Activated CD8-positive, alpha-beta memory T cell treated with anti-CD3 and anti-CD28 coated beads for 1 hour (primary cell): ENCODE measurements at places on chromosomes 7 and 10.

- DNase-seq, result no peak
These were observed 765.9 kb downstream of the GRM8 start for GRCh38 chr7:126486806-126487205.

GRCh38 chr7:107463139-107464078, 6.4 kb upstream of the GPR22 start:
- DNase-seq, result peak; percentile 4

DNA sequence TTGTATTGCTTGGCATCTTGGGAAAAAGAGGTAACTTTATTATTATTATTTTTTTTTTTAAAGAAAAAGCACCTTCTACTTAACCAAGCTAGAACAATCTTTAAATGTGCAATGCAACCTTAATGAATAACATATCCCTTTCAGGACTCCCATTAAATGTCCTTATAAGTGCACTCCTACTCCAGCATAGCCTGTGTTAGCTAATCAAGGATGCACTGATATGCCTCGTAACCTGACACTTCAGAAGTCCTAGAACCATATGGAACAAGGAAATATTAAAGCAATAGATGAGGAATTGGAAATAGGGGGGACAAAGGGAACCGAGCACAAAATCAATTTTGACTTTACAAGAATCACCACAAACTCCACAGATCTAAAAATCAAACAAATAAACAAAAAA, 522.4 kb downstream of the PARD3 start:
- no peak for DNase-seq

DNA sequence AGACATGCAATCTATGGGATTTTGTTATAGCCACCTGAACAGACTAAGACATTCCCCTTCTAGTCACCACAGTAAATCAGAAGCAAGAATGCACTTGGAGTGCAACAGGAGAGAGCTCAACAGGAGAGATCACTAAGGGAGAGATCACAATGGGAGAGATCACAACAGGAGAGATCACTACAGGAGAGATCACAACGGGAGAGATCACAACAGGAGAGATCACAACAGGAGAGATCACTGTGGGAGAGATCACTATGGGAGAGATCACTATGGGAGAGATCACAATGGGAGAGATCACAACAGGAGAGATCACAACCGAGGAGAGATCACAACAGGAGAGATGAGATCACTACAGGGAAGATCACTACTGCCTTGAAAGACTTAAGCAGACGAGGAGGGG, 238.5 kb upstream of the PITRM1 start:
- DNase-seq, result no peak

- peak; percentile 43 for DNase-seq
These were observed 378 bp downstream of the PIK3AP1 start for GRCh38 chr10:96719850-96720421.

- DNase-seq, result no peak
These were observed 1021.6 kb downstream of the GATA3 start for GRCh38 chr10:9076066-9076465.

- peak; percentile 41 for DNase-seq
These were observed 126.5 kb downstream of the FAM107B start for GRCh38 chr10:14648005-14648765.

- no peak for DNase-seq
These were observed 55.4 kb upstream of the FAM3C start for GRCh38 chr7:121451367-121452094.

- DNase-seq, result no peak
These were observed 529.0 kb downstream of the TYW1 start for GRCh38 chr7:67525588-67525987.

GRCh38 chr10:42648512-42648911, 10.1 kb upstream of the ZNF33B start:
- no peak for DNase-seq

- no peak for DNase-seq
These were observed 155.0 kb downstream of the STK31 start for GRCh38 chr7:23864973-23865372.

DNA sequence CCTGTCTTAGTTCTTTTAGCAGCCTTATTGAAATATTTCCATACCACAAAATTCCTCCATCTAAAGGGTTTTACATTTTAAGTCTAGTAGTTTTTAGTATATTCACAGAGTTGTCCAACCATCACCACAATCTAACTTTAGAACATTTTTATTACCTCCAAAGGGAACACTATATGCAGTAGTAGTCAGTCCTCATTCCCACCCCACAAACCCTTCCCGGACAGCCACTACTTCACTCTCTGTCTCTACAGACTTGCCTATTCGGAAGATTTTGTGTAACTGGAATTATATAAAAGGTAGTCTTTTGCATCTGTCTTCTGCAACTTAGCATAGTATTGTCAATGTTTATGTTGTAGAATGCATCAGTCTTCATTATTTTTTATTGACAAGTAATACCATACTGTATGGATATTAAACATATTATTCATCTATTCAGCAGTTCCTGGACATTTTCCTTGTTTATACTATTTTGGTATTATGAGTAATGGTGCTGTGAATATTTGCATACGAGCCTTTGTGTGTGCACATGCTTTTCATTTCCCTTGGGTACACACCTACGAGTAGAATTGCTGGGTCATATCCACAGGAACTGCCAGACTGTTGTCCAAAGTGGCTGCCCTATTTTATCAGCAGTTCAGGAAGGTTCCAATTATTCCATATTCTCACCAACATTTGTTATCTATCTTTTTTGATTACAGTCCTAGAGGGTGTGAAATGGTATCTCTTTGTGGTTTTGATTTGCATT, 60.9 kb upstream of the LANCL2 start:
- DNase-seq, result no peak

GRCh38 chr10:20004087-20004523, 187.9 kb downstream of the PLXDC2 start:
- no peak for DNase-seq

- DNase-seq, result no peak
These were observed 135.8 kb downstream of the KCNMA1 start for GRCh38 chr10:77501846-77502261.
